ENCODE measurements at places on chromosomes 3 and 15. TPM values are rescaled to one million over a fixed set of nuclear protein-coding genes. Genes with fewer than 3 reads are reported as not detected.

Gene CYP8B1
- polyA plus RNA-seq = 0.02 TPM

Gene C15orf39
- polyA plus RNA-seq = 7.0 TPM

Gene RPS27L
- polyA plus RNA-seq = 181 TPM

Gene CHRM5
- polyA plus RNA-seq = 0.16 TPM

Gene SPTSSB
- 3.3 TPM for polyA plus RNA-seq

Gene SPATA12
- polyA plus RNA-seq = 0.07 TPM

Measured in thymus (tissue), 14 donors.